Small intestine (tissue), 16 donors: ENCODE measurements at places on chromosomes 1 and 21. TPM values are rescaled to one million over a fixed set of nuclear protein-coding genes. Genes with fewer than 3 reads are reported as not detected.

The PGLYRP4 gene
- not detected for polyA plus RNA-seq

The PCP4 gene
- polyA plus RNA-seq = not detected

The AGPAT3 gene
- 41.6 TPM for polyA plus RNA-seq

The CCT8 gene
- polyA plus RNA-seq = 89.2 TPM

DNA sequence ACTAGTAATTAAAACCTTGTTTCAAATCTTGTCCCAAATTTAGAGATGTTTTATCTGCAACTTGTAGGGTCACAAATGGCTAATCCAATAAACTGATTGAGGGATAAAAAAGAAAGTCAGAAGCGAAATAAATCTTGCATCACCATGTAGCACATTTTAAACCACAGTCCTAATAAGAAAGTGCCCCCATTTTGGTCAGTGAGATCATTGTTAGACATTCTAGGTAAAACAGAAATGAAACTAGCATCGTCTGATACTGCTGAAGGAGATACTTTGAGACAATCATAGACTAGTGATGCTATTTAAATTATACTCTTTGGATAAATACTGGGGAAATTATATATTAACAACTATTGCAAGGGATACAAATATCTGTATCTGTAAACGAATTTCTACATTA is 247.9 kb downstream of the AMY1C start:
- no peaks in the 10 kb centered on the region for H3K27me3 ChIP-seq
- no peaks in the 10 kb centered on the region for H3K4me1 ChIP-seq
- no peak overlapping the region for H3K4me3 ChIP-seq

DNA sequence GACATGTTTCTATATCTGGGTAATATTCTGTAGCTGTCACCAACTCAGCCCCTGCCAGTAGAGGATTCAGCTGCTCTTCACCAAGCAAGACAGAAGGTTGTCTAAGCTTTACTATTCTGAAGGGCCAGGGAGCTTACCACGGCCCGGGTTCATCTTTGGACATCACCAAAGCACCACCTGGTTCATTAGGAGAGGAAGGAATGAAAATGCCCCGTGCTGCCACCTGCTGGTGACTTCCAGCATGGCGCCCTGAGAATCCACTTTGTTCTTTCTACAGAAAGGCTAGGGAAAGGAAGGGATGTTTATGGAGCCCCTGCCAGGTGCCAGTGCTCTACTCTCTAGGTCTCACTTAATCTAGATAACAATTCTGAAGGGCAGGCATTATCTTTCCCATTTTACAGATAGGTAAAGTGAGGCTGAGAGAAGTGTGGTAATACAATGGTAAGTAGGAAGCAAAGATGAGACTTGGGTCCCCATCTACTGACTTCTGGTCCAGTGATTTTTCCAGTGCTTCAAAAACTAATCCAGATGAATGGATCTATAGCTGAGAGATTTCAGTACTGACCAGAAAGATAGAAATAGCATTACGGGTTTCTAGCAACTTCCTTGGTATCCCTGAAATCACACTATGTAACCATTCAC is 79.5 kb downstream of the BEND5 start:
- no peaks in the 10 kb centered on the region for H3K4me1 ChIP-seq
- peak; percentile 65 for DNase-seq
- no peaks in the 10 kb centered on the region for H3K27me3 ChIP-seq
- H3K4me3 ChIP-seq = no peak overlapping the region
- no peak overlapping the region for H3K27ac ChIP-seq

GRCh38 chr1:192358822-192359221 is 42.0 kb downstream of the RGS21 start:
- no peaks in the 10 kb centered on the region for H3K4me1 ChIP-seq
- H3K27ac ChIP-seq = no peak overlapping the region
- no peaks in the 10 kb centered on the region for H3K27me3 ChIP-seq

DNA sequence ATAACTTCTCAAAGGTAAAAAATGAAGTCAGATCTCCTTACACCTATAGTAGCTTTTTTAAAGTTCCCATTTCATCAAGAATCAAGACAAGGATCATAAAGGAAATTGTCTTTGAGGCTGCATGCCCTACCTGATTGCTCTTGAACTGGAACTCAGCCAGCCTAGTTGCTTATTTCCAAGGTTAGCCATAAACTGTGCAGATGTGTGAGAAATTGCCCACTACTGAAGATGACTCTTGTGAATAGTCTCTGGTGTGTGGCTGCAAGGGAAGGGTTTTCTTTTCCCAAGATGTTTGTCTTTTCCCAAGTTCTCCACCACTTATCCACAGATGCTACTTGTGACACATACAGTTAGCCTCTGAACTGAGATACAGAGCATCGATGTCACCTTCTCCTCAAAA is 81.7 kb upstream of the DUSP10 start:
- no peaks in the 10 kb centered on the region for H3K27me3 ChIP-seq
- no peaks in the 10 kb centered on the region for H3K36me3 ChIP-seq
- DNase-seq = no peak
- no peaks in the 10 kb centered on the region for H3K4me1 ChIP-seq
- no peak overlapping the region for H3K4me3 ChIP-seq

- peak; percentile 50 for DNase-seq
- H3K27me3 ChIP-seq = no peaks in the 10 kb centered on the region
- peaks cover 2% of the 10 kb centered on the region for H3K36me3 ChIP-seq
Measured at GRCh38 chr1:8985915-8986813, 40.1 kb downstream of the SLC2A7 start.

GRCh38 chr1:174291059-174291458 is 131.7 kb downstream of the RABGAP1L start:
- H3K27me3 ChIP-seq = no peaks in the 10 kb centered on the region
- no peak for DNase-seq
- H3K27ac ChIP-seq = no peak overlapping the region
- no peaks in the 10 kb centered on the region for H3K4me1 ChIP-seq
- no peak overlapping the region for H3K4me3 ChIP-seq
- H3K36me3 ChIP-seq = peaks cover 14% of the 10 kb centered on the region

DNA sequence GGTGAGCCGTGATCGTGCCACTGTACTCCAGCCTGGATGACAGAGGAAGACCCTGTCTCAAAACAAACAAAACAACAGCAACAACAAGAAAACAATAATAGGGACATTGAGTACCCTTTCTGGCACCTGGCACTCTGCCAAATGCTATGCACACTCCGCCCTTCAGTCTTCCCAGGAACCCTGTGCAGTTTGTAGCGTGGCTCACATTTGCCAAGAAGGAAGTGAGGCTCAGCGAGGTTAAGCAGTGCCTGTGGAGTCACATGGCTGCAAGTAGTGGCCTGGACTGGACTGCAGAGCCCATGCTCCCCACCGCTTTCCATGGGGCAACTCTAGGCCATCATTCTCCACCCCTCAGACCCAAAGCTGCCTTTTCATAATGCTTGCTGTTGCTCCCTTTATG is 5.3 kb upstream of the EVA1B start:
- no peak overlapping the region for H3K4me3 ChIP-seq
- H3K36me3 ChIP-seq = no peaks in the 10 kb centered on the region
- H3K4me1 ChIP-seq = no peaks in the 10 kb centered on the region
- peak; percentile 34 for DNase-seq
- H3K27ac ChIP-seq = no peak overlapping the region
- no peaks in the 10 kb centered on the region for H3K27me3 ChIP-seq

GRCh38 chr1:214146523-214146922 is 134.4 kb upstream of the SMYD2 start:
- H3K27me3 ChIP-seq = no peaks in the 10 kb centered on the region
- no peaks in the 10 kb centered on the region for H3K36me3 ChIP-seq
- DNase-seq = peak; percentile 69
- H3K27ac ChIP-seq = no peak overlapping the region
- H3K4me1 ChIP-seq = no peaks in the 10 kb centered on the region

- peak overlapping the region; percentile 94 for H3K27ac ChIP-seq
- H3K4me1 ChIP-seq = no peaks in the 10 kb centered on the region
- peak overlapping the region; percentile 80 for H3K4me3 ChIP-seq
- peak; percentile 80 for DNase-seq
- no peaks in the 10 kb centered on the region for H3K27me3 ChIP-seq
- H3K36me3 ChIP-seq = peaks cover 17% of the 10 kb centered on the region
Measured at GRCh38 chr1:151512801-151513625, 1.8 kb downstream of the CGN start.
